Activated gamma-delta T cell (primary cell): ENCODE measurements at places on chromosomes 7 and 10.

- no peak for DNase-seq
Observed at GRCh38 chr10:36942616-36943015, 182.8 kb upstream of the ANKRD30A start.

DNA sequence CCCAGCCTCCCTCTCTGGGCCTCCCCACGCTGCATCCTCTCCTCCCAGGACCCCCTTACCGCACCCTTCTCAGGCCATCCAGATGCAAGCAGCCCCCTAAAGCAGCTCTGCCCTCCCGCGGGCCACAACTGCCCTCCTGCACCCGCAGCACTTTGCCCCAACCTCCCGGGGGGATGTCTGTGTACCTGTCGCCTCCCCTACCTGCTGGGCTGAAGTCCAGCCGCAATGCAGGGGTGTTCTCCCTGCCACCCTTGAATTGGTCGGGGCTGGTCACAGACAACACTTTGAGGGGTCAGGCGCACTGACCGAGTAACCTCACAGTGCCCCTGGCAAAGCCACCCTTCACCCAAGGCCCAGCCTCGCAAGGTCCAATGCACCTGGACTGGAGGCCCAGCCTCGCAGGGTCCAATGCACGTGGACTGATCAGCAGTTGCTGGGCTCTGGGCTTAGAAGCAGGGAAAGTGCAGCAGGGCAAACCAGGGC lies 8.3 kb upstream of the CALML5 start:
- no peak for DNase-seq

- DNase-seq = no peak
Observed at GRCh38 chr7:20778063-20778721, 8.5 kb downstream of the SP8 start.

DNA sequence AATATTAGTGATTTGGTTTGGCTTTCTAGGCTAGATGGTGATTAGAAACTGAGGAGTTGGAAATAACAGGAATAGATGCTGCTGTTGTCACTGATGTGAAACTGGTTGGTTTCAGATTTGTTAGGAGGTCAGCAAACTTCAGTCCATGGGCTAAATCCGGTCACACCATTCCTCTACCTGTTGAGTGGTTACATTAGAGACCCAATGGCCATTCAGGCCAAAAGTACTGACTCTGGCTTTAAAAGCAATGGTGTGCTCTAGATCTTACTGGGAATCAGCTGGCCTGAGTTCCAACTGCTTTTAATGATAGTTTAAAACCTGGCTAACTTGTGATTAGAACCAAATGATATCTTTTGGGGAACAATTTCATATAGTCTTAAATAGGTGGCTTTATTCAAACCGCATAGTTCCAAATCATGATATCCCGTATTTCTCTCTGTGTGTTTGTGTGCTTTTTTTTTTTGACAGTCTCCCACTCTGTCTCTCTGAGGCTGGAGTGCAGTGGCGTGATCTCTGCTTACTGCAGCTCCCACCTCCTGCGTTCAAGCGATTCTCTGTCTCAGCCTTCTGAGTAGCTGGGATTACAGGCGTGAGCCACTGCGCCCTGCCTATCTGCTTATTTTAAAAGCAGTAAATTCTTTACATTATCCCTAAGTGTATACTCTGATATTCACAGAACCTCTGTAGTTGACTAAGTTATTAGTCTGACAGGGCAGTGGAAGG lies 7.8 kb upstream of the PBLD start:
- no peak for DNase-seq

DNA sequence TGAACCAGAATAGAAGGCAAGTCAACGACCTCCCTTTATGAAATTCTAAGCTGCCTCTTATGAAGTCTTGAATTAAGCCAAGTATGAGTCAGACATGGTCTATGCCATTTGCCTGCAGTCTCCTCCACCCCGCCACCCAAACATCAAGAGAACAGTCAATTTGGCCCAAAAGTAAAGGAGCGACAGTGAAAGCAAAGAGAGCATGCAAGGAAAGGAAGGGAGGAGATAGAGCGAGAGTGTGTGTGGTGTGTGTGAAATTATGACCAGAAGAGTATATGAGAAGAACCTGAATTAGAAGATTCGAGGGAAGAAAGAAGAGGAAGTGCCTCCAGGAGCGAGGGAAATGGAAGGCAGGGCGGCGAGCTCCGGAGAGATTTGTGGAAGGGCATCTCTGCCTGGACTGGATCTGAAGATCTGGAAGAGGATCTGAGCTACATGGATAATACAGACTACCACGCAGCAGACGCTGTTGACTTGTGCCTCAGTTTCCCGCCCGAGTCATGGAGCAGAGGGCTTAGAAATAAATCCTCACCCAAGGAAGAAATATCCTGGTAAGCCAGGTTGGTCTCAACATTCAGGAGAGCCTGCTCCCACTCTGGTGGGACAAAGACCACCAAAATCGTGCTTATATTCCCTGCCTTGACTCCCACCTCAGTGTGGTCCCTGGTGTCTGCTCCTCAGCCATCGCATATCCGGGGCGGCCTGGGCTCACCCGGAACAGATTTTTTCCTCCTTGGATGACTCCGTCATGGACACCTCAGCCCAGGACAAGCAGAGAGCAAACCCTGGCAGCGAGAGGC lies 459 bp downstream of the ZDHHC6 start:
- no peak for DNase-seq

- no peak for DNase-seq
Observed at GRCh38 chr7:2972835-2973161, 70.9 kb downstream of the CARD11 start.

GRCh38 chr7:83413831-83414230 lies 235.1 kb downstream of the SEMA3E start:
- no peak for DNase-seq

DNA sequence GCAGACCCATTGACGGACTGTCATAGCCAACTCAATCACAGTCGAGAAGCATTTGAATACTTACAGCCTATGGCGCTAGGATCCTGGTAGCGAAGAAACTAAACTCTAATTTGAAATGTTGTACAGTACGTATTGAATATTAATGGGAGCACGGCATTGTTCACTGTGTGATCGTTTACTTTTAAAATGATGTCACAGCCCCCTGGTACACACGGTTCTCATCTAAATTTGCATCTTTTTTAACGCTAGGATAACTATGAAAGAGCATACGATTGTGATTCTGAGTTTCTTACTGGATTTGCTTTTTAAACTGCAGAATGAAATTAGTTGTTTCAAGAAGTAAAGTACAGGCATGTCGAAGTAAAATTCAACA lies 895 bp upstream of the NAPEPLD start:
- no peak for DNase-seq

DNA sequence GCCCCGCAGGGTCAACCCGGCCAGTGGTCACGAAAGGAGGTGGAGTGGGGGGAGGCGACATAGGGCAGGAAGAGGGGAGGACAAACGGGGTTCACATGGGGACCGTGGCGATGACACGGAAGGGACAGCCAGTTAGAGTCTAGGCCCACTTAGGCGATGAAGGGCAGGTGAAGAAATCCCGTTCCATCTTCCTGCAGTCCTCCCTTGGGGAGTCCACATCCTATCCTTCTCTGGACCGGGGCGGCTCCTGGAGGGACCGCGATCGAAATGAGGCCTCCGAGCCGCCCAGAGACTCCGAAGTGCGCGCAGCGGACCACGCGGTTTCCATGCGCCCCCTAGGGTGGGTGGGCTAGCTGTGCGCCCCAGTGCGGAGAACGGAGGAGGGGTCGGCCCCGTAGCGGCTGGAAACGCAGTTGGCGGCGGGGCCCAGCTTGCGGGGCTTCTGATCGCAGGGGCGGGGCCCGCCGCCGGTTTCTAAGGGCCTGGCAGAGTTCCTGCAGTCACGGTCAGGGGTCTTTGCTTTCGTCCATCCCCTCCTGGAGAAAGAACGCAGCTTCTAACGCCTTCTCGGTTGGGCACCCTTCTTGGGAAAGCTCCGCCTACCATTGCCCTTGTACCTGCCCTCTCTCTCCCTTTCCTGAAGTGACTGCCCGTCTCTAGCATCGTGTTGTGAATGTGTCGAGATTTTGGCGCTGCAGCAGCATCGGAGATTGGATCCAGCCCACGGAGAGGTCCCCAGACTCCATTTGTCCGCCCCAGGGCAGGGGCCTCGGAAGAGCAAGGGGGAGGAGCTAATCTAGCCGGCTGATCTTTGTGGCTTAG lies 17.9 kb upstream of the TMEM225B start:
- DNase-seq = peak; percentile 29

DNA sequence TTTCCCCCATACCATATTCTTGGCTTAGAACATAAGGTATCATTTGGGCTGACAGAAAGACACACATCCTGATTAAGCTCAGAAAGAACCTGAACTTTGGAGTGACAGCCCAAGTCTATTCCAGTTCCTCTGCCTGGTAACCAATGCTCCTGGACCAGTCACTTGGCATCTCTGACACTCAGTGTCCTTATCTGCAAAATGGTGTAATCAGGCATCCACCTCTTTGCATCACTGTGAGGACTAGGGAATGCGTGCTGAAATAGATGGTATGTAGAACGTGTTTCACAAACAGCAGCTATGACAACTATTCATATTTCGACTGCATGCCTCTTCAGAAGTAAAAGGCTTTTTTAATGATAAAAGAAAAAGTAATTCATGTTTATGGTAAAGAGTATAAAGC lies 26.2 kb upstream of the PIK3AP1 start:
- DNase-seq = no peak

GRCh38 chr10:92760609-92761008 lies 70.9 kb downstream of the HHEX start:
- DNase-seq = no peak

DNA sequence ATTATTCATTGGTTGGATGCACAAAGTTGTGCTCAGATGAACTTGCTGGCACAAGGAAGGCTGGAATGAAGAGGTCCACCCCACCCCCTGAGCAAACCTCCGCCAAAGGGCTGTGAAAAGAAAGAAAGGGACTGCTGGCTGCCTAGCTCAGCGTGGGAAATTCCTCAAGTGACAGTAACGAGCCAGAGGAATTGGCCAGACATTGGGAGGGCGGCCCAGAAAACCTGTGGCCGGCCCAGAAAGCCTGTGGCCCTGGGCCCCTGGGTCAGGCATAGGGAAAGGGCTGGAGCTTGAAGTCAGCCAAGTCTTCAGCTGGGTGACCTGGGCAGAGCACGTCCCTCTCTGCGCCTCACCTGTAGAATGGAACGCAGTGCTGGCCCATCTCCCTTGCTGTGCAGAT lies 30.6 kb upstream of the CTBP2 start:
- no peak for DNase-seq

GRCh38 chr7:151631570-151631952 lies 111.9 kb upstream of the RHEB start:
- no peak for DNase-seq

DNA sequence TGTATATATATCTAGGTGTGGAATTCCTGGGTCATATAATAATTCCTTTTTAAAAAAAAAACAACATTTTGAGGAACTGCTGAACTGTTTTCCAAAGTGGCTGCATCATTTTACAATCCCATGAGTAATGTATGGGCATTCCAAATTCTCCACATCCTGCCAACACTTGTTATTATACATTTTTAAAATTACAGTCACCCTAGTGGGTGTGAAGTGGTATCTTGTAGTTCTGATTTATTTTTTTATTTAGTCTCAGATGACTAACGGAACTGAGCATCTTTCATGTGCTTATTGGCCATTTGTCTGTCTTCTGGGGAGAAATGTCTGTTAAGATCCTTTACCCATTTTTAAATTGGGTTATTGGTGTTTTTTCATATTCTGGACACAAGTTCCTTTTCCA lies 12.0 kb upstream of the KLHL7 start:
- no peak for DNase-seq

GRCh38 chr7:86534641-86535040 lies 109.1 kb upstream of the GRM3 start:
- DNase-seq = no peak

DNA sequence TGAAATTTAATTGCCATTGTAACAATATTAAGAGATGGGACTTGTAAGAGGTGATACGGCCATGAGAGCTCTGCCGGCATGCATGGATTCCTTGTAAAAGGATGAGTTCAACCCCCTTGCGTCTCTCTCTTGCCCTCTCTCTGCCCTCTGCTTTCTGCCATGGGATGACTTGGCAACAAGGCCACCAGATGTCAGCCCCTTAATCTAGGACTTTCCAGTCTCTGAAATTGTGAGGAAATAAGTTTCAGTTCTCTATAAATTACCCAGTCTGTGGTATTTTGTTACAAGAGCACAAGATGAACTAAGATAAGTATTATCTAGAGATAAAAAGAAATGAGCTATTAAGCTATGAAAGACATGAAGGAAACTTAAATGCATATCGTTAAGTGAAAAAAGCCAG lies 145.7 kb upstream of the AHR start:
- no peak for DNase-seq
